ENCODE measurements at places on chromosomes 6 and 20.

DNA sequence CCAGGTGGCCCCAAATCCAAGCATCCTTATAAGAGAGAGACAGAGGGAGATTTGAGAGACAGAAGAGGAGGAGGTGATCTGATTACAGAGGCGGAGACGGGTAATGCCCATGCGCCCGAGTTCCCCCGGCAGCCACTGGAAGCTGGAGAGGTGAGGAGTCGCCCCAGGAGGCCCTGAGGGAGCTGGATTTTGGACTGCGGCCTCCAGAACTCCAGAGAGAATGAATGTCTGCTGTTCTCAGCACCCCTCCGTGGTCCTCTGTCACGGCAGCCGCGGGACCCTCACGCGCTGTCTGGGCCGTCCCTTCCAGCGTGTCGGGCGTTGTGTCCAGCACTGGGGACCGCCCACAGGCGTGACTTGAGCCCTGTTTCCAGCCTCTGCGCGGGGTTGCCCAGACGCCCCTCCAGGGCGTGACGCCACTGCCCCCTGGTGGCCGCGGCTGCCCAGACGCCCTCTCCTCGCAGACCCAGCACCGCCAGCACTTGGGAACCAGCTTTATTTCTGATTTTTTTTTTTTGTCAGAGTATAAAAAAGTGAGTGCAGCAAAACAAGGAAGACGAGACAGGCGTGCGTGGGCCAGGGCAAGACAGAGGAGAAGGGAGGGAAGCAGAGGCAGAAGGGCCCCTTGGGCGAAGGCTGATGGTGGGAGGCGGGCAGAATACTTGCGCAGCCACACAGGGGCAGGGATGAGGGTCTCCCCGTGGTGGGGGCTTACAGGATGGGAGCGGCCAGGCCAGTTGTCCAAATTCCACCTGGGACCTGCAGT is 4.1 kb upstream of the ZNF512B start:
- peak; percentile 95 for DNase-seq

DNA sequence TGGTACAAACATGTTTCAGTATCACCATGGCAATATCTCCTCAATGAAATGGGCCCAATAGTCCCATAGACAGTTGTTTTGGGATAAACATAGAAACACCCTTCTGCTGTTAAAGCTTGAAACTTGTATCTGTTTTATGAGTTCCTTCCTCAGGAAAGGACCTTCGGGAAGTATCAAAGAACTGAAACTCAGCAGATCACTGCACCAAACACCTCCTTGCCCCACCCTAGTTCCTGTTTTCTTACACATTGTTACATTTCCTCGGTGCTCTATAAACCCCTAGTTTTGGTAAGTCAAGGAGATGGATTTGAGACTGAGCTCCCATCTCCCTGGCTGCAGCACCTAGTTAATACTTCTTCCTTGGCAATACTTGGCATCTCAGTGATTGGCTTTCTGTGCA is 73.8 kb upstream of the ECI2 start:
- no peak for DNase-seq

DNA sequence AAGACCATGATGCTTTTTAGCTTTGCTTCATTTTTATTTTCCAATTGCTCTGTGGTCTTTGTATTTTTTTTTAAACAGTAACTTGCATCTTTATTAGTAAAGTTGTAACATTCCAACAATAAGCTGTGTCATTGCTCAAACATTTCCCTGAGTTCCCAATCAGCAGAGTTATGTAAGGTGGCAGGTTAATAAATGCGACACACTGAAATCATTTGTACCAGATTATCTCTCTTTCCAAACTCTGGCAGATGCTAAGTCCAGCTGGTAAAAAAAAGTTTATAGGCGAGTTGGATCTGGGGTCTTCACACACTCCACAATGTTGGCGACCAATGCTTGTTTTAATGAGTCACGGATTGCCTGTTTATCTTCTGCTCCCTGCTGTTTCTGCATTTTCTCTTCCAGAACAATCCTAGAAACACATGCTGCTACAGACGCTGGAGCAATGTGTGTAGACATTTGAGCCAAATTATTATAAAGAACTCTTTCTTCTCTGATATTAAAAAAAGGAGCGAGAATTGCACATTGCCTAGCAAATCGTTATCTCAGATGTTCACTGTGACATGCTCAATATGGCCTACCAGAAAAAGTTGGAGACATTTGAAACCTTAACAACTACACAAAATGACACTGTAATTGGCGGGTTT is 113.6 kb upstream of the IFNGR1 start:
- DNase-seq: no peak

DNA sequence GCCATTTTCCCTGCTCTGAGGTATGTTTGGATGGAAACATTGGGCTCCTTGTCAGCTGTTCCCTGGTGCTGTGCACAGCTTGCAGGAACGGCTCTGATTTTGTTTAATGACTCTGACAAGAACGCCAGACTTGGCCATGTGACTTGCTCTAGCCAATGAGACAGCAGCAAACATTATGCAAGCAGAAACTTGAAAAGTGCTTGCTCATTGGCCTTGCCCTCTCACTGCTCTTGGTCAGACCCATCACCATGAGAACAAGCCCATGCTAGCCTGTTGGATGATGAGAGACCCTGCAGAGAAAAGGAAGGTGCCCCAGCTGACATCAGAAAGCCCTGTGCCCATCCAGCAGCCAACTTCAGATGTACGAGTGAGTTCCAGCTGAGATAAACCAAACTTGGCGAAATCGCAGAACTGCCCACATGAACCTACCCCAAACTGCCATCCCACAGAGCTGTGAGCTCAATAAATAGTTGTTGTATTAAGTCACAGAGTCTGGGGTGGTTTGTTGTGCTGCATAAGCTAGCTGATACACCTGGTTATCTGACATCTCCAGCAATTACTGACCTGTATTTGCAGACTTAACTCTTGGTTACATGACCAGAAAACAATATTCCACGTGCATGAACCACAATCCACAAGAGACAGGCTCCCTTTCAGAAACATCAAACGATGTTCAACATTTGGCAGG is 96.9 kb downstream of the JPH2 start:
- no peak for DNase-seq

- DNase-seq: peak; percentile 47
These were observed 60.8 kb downstream of the NPEPL1 start for GRCh38 chr20:58753267-58753921.

GRCh38 chr6:57158658-57159057 is 13.5 kb upstream of the BAG2 start:
- no peak for DNase-seq

- DNase-seq: no peak
These were observed 14.0 kb downstream of the DPPA5 start for GRCh38 chr6:73340048-73340447.

GRCh38 chr6:133809406-133809805 is 79.5 kb upstream of the TCF21 start:
- no peak for DNase-seq
